ENCODE measurements at places on chromosomes 11 and 22. TPM values are rescaled to one million over a fixed set of nuclear protein-coding genes. Genes with fewer than 3 reads are reported as not detected.

DNA sequence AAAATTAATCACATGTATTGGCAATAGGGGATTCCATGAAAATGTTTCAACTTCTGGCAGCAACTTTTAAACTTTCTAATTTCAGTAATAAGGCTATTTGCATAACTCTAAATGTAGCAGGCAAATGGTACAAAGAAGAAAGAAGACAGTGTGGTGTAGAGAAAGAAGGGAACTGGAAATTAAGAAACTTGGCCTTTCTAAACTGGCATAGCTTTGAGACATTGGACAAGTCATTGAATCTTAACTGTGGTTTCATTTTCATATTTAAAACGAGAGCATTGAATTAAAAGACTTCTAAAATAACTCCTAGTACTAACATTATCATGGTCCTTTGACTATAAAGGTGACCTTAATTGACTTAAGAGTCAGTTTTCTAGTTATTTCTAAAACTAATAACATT is 125.0 kb downstream of the UVRAG start:
- no peak for DNase-seq

DNA sequence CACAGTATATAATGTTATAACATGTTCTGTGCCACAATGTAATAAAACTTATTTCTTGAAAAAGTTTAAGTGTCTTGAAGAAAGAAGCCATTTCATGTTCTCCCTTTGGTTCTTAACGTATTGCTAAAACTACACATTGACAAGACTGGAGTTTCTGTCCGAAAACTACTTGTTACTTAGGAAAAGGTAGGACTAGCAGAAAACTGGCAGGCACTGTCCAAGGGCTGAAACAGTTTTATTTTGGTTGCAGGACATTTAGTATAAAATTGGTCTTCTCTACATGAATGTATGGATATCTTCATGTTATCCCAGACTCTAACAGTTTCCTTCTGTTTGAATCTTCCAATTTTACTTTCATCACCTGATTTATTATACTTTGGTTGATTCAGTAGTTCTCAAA is 1027.1 kb downstream of the LRRC4C start:
- DNase-seq, result no peak

- no peak for DNase-seq
These were observed 1870.1 kb downstream of the LRRC4C start for GRCh38 chr11:39589391-39589790.

- DNase-seq, result no peak
These were observed 3.8 kb downstream of the PRG3 start for GRCh38 chr11:57377107-57377506.

DNA sequence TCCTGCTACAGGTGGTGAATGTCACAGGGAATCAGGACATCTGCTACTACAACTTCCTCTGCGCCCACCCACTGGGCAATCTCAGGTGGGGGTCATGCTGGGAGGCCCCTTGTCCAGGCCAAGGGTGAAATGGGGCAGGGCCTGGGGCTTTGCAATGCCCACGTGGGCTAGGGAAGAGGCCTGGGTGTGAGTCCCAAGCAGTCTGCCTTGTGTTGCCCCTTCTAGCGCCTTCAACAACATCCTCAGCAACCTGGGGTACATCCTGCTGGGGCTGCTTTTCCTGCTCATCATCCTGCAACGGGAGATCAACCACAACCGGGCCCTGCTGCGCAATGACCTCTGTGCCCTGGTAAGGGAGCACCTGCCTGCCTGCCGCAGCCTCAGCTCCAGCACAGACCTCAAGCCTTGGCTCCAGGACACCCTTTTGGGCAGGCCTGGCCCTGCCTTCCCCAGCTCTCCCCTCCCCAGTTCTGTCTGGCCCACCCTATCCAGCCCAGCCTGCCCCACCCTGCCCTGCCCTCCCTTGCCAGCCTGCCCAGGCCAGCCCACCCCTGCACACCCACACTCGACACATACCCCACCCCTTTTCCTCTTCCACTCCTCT is 9.1 kb upstream of the TAGLN start:
- no peak for DNase-seq

Gene MEI1
- 69.0 TPM for total RNA-seq

DNA sequence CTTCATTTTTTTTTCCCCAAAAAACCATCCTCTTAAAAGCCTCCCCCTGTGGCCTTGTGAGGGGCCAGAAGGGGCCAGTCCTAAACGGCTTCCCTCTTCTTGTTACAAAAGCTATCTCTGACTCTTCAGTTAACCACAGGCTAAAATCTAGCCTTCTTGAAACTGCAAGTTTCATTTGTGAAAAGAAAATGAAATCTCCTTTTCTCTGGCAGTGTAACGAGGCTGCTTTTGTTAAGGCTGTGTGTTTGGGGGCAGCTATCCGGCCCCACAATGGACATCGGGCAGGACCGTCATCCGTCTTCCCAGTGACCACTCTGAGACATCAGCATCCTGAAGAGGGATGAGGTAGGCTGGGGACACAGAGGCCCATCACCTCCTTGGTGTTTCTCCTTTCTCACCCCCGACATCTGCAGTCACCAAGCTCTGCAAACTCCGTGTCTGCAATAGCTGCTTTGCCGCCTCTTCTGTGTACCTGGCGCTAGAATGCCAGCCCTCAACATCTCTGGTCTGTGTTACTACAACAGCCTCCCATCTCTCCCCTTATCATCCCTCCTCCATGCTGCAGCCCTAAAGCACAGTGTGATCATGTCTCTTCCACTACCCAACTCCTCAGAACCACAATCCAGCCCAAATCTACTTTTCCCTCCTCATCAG is 94.0 kb downstream of the RCN1 start:
- DNase-seq, result no peak

- DNase-seq, result no peak
These were observed 403.9 kb upstream of the ANO3 start for GRCh38 chr11:25928076-25928475.

Gene RAB38
- 1.5 TPM for total RNA-seq

- peak; percentile 83 for DNase-seq
These were observed 16.0 kb downstream of the TRPM5 start for GRCh38 chr11:2428322-2428795.

All from naive thymus-derived CD4-positive, alpha-beta T cell (primary cell).